ENCODE measurements at places on chromosomes 11 and 22.

- DNase-seq: no peak
These were observed 6.8 kb downstream of the TSGA10IP start for GRCh38 chr11:65952052-65952521.

GRCh38 chr22:30609260-30610185, 2.5 kb downstream of the TCN2 start:
- DNase-seq: no peak

DNA sequence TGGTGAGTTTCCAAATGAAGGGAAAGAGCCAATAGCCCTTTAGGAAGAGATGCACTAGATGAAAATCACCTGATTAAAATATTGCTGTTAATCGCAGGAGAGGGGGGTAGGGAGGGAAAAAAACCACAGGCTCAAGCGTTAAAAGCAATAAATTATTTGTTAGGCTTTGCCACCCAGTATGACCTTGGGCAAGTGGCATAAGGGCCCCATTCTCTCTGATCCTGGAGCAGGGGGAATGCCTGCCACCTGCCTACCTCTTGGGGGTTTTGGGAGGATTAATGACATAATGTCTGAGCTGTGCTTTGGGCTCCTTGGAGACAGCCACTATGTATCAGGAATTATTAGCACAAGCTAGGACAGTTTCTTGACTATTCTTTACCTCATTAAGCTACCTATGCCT, 80.0 kb downstream of the ZNRF3 start:
- no peak for DNase-seq

DNA sequence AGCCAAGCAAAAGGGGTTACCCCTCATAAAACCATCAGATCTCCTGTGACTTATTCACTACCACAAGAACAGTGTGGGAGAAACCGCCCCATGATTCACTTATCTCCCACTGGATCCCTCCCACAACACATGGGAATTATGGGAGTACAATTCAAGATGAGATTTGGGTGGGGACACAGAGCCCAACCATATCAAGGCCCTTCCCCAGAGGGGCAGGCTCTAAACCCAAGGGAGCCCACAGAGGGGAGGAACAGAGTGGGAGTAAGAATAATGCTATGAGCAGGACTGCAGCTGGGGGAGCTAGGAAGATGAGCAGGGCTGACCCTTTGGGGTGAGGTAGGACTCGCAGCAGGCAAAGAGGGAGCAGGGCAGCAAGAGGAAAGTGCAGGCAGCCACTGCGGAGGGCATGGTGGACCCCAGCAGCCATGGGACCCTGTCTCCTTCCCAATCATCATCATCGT, 59.3 kb downstream of the CD82 start:
- no peak for DNase-seq

- DNase-seq: no peak
These were observed 187.0 kb downstream of the DSCAML1 start for GRCh38 chr11:117610045-117610444.

DNA sequence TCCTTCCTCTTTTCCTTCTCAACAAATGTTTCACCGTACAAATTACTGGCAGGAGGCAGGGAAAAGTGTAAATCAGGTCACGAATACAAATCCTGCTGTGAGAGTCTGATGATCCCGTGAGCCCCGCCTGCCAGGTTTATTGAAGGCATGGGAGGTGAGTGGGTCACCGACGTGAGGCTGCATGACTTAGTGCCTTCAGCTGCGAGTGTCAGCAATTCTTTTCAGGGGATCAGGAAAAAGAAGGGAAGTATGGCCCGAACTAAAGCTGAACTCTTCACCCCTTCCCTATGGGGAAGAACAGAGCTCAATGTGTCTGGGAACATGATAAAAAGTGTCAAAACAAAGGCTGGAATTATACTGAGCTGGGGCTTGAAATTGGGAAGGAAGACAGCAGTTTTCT, 166.2 kb downstream of the OPCML start:
- no peak for DNase-seq

GRCh38 chr11:75398906-75399305, 412 bp upstream of the RPS3 start:
- no peak for DNase-seq

DNA sequence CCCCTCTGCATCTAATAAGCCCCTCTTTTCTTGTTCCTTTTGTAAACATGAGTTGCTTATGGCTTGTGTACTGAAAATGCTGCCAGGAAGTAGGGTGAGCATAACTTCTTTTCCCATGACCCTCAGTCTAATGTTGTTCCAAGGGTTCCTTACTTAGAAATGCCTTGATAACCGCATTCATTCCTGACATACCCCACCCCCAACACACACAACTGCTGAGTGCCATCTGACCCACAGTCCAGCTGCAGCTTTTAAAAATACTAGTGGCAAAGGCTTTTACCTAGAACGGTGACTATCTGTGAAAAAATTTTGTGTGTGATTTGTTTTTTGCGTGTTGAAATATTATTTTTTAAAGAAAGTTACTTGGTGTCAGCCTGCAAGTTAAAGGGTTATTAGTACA, 52.6 kb downstream of the ARHGAP42 start:
- no peak for DNase-seq

GRCh38 chr11:26834601-26835000, 112.7 kb upstream of the SLC5A12 start:
- DNase-seq: no peak

GRCh38 chr11:65126624-65127274, 4.6 kb downstream of the MRPL49 start:
- DNase-seq: no peak

- no peak for DNase-seq
These were observed 2.9 kb downstream of the POGLUT3 start for GRCh38 chr11:108495326-108495725.

GRCh38 chr11:127815331-127815730, 772.0 kb downstream of the ETS1 start:
- DNase-seq: no peak

DNA sequence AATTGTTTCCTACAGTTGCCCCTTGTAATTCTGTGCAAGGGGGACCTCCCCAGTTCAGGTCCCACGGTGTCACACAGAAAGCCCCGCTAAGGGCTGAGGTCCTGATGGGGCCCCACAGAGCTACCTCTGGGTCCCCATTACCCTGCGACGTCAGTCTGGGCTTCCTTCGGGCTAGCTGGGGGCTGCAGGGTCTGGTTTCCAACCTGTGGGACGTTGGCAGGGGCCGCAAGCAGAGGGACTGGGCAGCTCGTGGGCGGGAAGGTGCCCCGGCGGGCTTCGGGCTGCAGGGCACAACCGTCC, 698 bp downstream of the SLC37A4 start:
- no peak for DNase-seq

GRCh38 chr11:12216671-12217374, 106.4 kb downstream of the MICAL2 start:
- no peak for DNase-seq

- DNase-seq: no peak
These were observed 40.4 kb downstream of the TNRC6B start for GRCh38 chr22:40218152-40218551.

DNA sequence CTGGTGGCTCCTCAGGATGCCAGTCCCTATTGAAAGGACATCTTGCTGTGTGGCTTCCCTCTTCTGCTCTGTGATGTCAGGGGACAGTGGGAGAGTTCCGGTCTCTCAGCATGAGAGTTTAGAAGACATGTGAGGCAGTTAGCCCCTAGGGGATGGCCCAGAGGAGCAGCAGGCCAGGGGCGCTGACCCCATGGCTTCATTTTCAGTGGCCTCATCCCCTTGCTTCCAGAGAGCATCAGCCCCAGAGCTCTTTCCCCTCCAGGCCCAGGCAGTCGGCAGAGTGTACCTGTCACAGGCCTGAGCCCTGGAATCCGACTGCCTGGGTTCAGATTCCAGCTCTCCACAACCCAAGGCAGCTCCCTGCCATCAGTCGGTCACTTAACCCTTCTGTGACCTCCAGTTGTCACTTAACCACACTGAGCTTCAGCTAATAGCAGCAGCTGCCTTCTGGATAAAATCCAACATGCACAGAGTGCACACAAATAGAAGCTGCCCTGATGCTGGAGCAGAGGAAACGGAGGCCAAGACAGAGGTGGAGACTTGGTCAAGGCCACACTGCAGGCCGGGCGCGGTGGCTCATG, 14.1 kb upstream of the LRRC10B start:
- no peak for DNase-seq

GRCh38 chr22:46096051-46096450, 54.3 kb upstream of the PPARA start:
- no peak for DNase-seq

GRCh38 chr11:86919557-86920210, 35.5 kb downstream of the FZD4 start:
- DNase-seq: no peak

DNA sequence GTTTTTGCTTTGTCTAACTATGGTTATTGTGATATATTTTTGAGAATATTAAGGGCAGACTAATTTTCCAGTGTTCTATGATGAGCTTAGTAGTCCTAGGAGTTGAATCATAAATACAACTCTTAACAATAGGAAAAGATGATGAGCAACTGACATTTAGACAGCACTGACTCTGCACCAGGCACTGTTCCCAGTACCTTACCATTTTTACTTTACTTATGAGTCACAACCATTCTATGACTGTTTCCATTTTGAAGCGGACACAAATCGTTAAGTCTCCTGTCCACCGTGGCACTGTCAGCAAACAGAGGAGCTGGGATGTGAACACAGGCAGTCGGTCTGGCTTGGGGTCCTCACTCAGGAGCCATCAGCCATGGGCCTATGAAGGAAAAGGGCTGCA, 3.4 kb upstream of the SCGB2A2 start:
- no peak for DNase-seq

DNA sequence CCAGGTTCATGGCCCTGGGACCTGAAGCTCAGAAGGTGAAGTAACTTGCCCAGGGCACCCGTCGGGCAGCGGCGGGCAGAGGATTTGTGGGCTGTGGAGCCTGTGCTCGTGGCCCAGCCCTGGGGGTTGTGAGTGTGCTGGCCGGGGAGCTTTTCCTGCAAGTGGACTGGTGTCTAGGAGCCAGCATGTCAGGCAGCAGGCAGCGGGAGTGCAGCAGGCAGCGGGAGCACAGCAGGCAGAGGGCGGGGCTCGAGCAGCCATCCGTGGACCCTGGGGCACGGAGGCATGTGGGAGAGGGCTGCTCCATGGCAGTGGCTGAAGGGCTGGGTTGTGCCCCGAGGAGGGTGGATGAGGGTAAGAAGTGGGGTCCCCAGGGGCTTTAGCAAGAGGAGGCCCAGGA, 72.7 kb upstream of the PPP6R3 start:
- DNase-seq: no peak

GRCh38 chr22:35799150-35799549, 81.5 kb downstream of the APOL5 start:
- no peak for DNase-seq

DNA sequence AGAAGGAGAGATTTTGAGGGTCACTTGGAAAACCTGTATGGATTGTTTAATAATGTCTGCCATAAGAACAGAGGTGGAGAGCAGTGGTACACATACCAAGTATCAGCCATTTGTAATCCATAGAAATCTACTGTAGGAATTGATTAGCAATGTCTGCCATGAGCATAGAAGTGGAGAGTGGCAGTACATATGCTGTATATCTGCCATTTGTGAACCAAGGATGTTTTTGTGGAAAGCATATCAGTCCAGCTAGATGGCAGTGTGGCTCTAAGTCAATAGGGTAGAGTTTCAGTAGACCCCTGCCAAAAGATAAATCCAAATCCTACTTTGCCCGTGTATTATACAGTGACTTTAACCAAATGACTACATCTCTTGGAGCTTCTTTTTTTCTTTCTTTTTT, 82.9 kb upstream of the SEZ6L start:
- no peak for DNase-seq

DNA sequence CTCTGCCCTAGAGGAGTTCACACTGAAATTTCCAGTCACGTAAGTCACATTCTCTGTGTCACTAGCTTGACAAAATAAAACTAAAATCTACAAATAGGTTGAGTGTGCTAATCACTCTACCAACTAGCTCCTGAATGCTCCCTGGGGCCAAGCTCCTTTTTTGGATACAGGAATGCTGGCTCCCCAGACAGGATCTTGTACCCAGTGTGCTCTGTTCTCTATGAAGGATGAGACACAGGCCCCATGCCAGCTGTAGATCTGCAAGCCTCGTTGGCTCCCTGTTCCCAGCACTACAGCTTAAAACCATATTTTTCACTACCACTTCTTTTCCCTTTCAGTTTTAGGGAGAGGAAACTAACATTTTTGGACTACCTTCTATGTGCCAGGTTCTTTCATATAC, 3.7 kb upstream of the IPO7 start:
- no peak for DNase-seq
